NCI-H2107 (cell line): ENCODE measurements at places on chromosomes 1 and 21.
A peak's percentile ranks its signal among the peaks of the same experiment; 100 is the strongest.

DNA sequence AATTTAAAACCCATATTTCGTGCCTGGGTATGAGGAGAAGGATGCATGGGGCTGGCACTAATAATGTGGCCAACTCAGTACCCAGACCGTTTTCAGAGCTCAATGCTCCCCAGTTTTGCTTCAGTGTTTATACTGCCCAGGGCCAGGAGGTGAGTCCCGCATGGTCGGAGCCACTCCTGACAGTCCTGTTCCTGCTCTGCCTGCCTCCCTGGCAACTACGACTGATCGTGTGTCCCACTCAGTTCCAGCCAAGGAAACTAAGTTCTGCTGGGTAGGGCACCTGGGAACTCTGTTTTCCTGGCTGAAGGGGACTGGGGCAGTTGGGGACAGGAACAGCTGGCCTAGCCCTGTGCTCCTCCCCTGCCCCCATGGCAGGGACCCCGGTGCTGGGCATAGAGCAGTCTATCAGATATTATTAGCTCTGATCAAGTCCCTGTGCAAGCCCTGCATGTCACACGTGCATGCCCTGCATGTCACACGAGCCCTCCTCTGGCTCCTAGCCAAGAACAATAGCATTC is 19.2 kb downstream of the S100A7 start:
- peak; percentile 67 for DNase-seq

GRCh38 chr1:175124861-175125260 is 57.2 kb downstream of the TNN start:
- no peak for DNase-seq

GRCh38 chr1:93593854-93594602 is 87.6 kb downstream of the BCAR3 start:
- no peak for DNase-seq

- DNase-seq, result no peak
Measured at GRCh38 chr1:156648951-156649350, 7.0 kb downstream of the BCAN start.

DNA sequence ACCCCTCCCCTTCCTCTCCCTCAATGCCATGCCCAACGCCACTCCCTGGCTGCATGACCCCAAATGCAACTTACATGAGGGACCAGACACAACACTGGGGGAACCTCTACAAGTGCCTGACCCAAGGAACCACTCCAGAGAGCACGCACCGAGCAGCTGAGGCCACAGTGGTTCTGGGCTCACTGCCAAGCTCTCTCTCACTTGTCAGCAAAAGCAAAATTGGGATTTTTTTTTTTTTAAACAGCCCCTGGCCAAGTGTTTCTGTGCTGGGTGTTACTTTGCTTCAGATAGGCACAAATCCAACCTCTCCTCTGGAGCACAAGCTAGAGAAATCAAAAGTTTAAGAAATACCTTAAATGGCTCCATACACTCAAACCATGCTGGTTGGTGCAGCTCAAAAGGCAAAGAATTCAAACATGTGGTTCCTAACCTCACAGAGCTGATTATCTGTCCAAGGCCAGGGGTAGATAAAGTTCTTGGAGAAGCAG is 363.0 kb downstream of the SETD4 start:
- DNase-seq, result peak; percentile 73

DNA sequence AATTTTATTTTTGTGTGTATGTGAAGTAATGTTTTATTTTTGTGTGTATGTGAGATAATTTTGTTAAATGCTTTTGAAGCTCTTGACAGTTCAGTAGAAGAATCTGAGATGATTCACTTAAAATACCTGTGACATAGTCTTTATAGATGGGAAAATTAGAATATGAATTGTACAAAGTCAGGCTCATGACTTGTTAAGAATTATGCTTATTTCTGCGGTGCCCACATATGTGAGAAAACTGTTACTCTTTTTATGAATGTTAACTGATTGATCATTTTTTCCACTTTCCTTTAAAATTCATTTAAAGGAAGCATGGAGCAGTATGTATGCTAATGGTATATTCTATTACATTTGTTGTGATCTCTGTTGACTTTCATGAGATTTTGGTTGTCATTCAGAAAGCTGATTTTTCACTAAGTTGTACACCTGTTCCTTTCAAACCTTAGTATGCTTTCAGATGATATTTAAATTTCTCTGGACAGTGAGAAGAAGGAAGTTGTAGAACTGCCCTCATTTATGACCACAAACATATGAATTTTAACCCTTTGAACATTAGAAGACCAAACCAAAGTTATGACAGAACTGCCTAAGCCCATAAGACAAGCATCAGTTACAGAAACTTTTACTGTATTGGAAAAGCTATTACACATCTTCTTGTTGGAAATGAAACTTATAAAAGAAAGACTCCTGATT is 110.1 kb downstream of the POU2F1 start:
- no peak for DNase-seq

GRCh38 chr1:200794506-200795065 is 55.9 kb downstream of the CAMSAP2 start:
- no peak for DNase-seq

- peak; percentile 38 for DNase-seq
Measured at GRCh38 chr21:41142051-41142795, 25.7 kb upstream of the BACE2 start.

DNA sequence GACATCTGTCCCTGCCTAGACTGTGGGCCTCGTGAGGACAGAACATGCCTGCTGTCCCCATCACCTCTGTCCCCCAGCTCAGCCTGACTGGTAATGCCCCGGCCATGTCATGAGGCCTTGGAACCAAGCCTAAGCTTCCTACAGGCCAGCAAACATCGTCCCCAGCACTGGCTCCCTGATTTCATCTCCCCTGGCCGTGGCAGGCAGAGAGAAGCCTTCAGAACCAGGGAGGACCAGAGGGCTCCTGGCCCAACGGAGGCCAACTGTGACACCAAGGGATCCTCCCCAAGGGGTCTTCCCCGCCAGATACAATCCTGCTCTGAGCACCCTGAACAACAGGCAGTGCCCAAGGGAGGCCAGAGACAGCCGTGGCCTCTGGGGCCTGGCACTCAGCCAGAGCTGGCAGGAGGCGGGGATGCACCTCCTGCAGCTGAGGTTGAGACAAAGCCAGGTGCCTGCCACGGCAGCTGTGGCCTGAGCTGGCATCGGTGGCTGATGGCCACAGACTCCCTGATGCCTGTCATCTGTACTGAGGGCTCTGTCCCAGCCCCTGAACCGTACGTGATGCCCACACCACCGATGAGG is 9.9 kb upstream of the NPHP4 start:
- no peak for DNase-seq

- no peak for DNase-seq
Measured at GRCh38 chr1:169395955-169396354, 28.0 kb downstream of the BLZF1 start.

GRCh38 chr1:208080396-208081286 is 163.5 kb downstream of the PLXNA2 start:
- DNase-seq, result no peak

- peak; percentile 80 for DNase-seq
Measured at GRCh38 chr1:23544444-23545389, 13.7 kb upstream of the E2F2 start.

DNA sequence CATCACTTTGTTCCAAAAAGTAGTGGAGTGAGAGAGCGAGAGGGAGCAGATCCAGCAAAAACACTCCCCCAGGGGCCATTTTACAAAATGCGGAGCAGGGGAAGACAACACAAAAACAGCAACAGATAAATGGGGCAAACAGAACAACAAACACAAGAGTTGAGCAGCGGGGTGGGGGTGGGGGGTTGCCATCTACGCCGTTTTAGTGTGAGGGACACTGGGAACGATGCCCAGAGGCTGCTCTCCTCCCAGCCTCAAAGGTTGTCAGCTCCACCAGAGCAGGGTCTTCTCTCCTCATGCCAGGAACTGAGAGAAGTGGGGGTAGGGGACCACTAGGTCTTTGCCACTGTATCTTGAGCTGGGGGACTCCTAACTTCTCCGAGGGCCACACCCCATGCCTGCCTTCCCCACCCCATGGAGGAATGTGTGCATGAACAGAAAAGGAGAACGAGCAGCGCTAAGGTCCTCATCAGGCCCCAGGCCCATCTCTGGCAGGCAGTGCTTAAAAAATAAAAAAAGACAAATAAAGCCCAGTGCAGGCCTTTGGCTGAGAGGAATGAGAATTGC is 1.3 kb upstream of the PBXIP1 start:
- no peak for DNase-seq

DNA sequence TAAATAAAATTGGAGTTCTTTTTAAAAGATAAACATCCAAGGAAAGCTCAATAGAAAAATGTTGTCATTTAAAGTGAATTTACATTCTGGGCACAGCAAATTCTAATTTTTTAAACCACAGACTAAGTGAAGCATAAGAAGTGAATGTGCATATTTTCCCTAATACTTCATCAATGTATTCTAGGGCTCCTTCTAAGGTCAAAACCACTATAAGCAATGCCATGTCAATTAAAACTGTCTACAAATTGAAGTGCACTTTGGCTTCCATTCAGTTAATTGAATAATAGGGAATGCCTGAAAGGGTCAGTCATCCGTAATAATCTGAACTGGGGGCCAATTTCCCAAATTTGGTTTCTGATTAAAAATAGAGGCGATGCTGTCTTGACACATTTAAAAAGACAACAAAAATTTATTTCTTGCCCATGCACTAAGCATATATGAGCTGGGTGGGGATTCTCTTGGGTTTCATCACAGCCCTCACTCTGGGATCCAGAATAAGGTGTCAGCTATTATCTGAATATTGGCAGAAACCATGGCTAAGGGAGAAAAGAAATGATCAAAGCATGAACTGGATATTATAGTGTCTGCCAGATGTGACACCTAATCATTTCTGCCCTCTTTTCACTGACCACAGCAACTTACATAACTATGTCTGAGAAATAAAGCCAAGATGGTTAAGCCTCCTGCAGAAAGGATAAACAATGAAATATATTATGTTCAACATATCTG is 660.6 kb upstream of the B3GALT2 start:
- DNase-seq, result no peak

DNA sequence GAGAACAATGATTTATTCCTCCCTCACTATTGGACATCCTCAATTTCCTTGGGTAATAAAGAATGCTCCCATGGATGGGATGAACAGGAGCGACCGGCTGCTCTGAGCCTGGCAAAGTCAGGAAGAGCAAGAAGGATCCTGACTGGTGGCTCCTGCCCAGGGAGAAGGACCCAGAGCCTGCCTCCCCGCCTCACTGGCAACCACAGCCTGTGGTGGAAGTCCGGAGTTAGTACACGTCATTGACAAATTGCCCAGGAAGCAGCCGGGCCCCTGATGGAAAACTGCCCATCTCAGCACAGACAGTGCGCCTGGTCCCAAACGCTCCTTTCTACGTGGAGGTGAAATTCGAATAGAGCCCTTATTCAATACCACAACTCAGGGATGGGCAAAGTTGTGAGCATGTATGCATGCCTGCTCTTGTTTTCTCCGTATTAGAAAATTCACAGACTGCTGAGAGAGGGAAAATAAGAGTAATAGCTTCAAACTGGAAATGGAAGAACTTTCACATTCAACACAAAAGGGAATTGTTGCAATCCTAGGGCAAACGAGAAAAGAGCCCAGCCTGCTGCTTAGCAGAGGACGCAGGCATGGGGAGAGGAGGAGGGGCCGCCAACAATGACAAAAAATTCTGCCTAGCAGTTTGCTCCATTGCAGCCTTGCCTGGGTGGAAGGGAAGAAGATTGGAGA is 397.1 kb upstream of the VAMP3 start:
- no peak for DNase-seq

DNA sequence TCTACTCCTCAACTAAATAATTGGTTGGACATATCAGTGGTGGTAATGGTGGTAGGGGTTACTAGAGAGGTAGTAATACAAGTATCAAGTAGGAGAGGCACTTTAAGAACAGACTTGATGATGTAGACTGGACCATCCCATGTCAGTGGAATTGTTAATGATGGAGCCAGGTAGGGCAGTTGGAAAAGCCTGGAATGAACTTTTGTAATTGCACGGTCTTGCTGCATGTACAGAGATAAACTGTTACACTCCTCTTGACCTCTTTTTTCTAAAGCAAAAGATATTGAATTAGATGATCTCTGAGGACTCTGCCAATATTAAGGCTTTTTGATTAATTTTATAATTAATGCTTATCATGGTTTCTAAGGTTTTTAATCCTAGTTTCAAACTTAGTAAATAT is 5.8 kb downstream of the HMGCS2 start:
- DNase-seq, result no peak

GRCh38 chr1:22471610-22472009 is 20.0 kb downstream of the ZBTB40 start:
- no peak for DNase-seq

- DNase-seq, result no peak
Measured at GRCh38 chr21:38439957-38440356, 58.3 kb downstream of the ERG start.

- DNase-seq, result no peak
Measured at GRCh38 chr1:154407198-154408091, 2.3 kb downstream of the IL6R start.

- no peak for DNase-seq
Measured at GRCh38 chr1:240092301-240093119, 827 bp downstream of the FMN2 start.

- DNase-seq, result no peak
Measured at GRCh38 chr1:93766451-93766850, 84.8 kb upstream of the BCAR3 start.

GRCh38 chr1:227546059-227546458 is 17.3 kb upstream of the ZNF678 start:
- no peak for DNase-seq

- DNase-seq, result no peak
Measured at GRCh38 chr1:197912739-197913494, 4.3 kb upstream of the LHX9 start.

DNA sequence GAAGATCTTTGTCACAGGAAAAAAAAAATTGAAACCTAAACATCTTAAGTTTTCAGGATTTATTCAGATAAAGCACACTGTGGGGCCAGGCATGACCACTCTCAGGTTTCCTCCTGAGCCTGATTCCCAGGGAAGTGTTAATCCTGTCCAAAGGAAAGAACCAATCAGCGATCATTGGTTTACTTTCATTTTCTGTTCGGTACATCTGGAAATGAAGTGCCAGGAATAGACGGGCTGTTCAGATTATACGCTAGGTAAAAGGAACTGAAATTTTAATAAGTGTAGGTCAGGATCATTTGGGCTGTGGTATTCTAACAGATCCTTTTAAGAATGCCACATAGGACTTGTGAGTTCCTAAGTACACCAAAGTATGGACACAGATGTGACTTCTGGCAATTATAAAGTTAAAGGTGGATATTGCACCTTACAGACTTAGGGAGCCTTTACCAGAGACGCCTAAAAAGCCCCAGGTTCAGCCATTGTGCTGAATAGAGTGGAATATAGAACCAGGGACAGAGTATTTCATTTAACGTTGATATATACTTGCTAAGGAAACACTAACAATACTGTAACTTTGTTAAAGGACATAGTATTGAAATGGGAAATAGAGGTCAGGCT is 9.3 kb upstream of the CACYBP start:
- DNase-seq, result peak; percentile 54

DNA sequence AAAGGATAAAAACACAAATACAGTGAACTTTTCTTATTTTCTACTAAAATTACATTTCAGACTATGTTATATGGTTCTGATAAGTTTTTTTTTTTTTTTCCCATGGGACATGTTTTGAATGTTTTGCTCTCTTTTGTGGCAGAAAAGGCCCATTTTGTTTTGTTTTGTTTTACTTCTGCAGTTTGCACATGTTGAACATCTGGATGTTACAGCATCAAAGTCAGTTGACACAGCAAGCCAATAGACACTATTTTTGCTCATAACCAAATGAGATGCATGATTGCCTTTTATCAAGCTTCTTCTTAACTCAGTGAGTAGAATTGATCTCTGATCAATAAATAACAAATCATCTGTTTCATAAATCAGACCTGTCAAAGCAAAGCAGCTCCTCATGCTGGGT is 904.2 kb downstream of the ADGRL2 start:
- DNase-seq, result no peak
